ENCODE measurements at places on chromosomes 6 and 20. TPM values are rescaled to one million over a fixed set of nuclear protein-coding genes. Genes with fewer than 3 reads are reported as not detected.

LYRM4 gene
- total RNA-seq = 16.0 TPM

- no peak for DNase-seq
- no peak overlapping the region for H3K4me3 ChIP-seq
- H3K4me1 ChIP-seq = no peaks in the 10 kb centered on the region
- H3K27me3 ChIP-seq = no peaks in the 10 kb centered on the region
- H3K36me3 ChIP-seq = no peaks in the 10 kb centered on the region
Observed at GRCh38 chr20:23889775-23890187, 10.2 kb upstream of the CST5 start.

- no peak overlapping the region for H3K27ac ChIP-seq
- H3K4me3 ChIP-seq = no peak overlapping the region
- DNase-seq = no peak
- H3K27me3 ChIP-seq = no peaks in the 10 kb centered on the region
Observed at GRCh38 chr6:84514089-84514971, 250.1 kb downstream of the TBX18 start.

- peaks cover under 1% of the 10 kb centered on the region for H3K4me1 ChIP-seq
- no peaks in the 10 kb centered on the region for H3K27me3 ChIP-seq
- no peak for DNase-seq
- no peak overlapping the region for H3K27ac ChIP-seq
- no peaks in the 10 kb centered on the region for H3K36me3 ChIP-seq
Observed at GRCh38 chr20:47789764-47790579, 4.7 kb upstream of the SULF2 start.

- H3K27ac ChIP-seq = no peak overlapping the region
- DNase-seq = no peak
- H3K4me3 ChIP-seq = no peak overlapping the region
- no peaks in the 10 kb centered on the region for H3K4me1 ChIP-seq
Observed at GRCh38 chr20:53493311-53493857, 100.3 kb downstream of the ZNF217 start.

GRCh38 chr6:28683945-28684538, 158.4 kb downstream of the GPX5 start:
- H3K4me1 ChIP-seq = no peaks in the 10 kb centered on the region
- no peak overlapping the region for H3K4me3 ChIP-seq
- DNase-seq = no peak
- no peaks in the 10 kb centered on the region for H3K27me3 ChIP-seq
- no peaks in the 10 kb centered on the region for H3K36me3 ChIP-seq
- no peak overlapping the region for H3K27ac ChIP-seq

DNA sequence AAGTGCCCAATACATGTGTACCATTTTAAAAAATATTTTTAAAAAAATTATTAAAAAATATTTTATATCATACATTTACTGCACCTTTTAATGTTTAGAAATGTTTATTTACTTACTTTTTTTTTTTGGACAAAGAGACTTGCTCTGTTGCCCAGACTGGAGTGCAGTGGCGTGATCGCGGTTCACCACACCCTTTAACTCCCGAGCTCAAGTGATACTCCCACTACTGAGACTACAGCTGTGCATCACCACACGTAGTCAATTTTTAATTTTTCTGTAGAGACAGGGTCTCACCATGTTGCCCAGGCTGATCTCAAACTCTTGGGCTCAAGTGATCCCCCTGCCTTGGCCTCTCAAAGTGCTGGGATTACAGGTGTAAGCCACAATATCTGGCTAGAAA, 9.2 kb upstream of the SIRPG start:
- H3K4me1 ChIP-seq = peaks cover 2% of the 10 kb centered on the region
- H3K36me3 ChIP-seq = no peaks in the 10 kb centered on the region
- no peak overlapping the region for H3K4me3 ChIP-seq
- H3K27me3 ChIP-seq = no peaks in the 10 kb centered on the region
- H3K27ac ChIP-seq = no peak overlapping the region

DNA sequence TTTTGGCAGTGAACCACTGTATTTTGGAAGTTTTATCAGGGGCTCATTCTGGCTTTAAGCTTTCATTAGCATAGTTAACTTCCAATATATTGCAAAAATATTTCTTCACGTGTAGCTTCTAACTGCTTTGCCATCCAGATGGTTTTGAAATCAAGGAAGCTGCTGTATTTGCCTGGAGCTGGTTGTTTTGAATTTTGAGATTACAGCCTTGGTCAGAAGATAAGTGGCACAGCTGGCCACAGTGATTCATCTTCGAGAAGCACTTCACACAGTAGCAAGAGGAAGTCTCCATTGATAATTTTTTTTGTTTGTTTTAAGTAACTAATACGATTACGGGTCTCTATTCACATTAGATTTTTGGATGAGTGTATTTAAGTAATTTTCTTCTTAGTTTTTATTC, 3.8 kb downstream of the APCDD1L start:
- H3K4me3 ChIP-seq = no peak overlapping the region
- no peaks in the 10 kb centered on the region for H3K36me3 ChIP-seq
- no peak overlapping the region for H3K27ac ChIP-seq
- H3K4me1 ChIP-seq = peaks cover 3% of the 10 kb centered on the region
- peaks cover 20% of the 10 kb centered on the region for H3K27me3 ChIP-seq

SLC22A3 gene
- 37.7 TPM for total RNA-seq

- H3K4me1 ChIP-seq = no peaks in the 10 kb centered on the region
- H3K4me3 ChIP-seq = no peak overlapping the region
Observed at GRCh38 chr6:78829407-78829806, 37.9 kb upstream of the IRAK1BP1 start.

DNA sequence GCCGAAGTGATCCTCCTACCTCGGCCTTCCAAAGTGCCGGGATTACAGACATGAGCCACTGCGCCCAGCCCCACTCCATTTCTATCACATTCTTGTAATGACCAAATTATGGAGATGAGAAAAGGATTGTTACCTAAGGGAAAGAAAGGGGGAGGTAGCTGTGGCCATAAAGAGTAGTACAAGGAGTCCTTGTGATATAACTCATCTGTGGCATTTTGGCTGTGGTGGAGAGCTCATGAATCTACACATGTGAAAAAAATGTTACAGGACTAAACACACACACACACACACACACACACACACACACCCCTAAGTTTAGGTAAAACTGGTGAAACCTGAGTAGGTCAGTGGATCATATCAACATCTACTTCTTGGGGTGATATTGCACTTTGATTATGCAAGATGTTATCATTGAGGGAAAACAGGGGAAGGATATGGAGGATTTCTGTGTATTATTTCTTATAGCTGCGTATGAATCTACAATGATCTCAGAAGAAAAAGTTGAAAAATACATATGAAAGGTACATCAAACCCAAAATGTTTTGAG, 251.5 kb downstream of the TSHZ2 start:
- DNase-seq = no peak
- no peaks in the 10 kb centered on the region for H3K27me3 ChIP-seq
- no peaks in the 10 kb centered on the region for H3K4me1 ChIP-seq
- no peak overlapping the region for H3K27ac ChIP-seq
- H3K4me3 ChIP-seq = no peak overlapping the region
- no peaks in the 10 kb centered on the region for H3K36me3 ChIP-seq

DNA sequence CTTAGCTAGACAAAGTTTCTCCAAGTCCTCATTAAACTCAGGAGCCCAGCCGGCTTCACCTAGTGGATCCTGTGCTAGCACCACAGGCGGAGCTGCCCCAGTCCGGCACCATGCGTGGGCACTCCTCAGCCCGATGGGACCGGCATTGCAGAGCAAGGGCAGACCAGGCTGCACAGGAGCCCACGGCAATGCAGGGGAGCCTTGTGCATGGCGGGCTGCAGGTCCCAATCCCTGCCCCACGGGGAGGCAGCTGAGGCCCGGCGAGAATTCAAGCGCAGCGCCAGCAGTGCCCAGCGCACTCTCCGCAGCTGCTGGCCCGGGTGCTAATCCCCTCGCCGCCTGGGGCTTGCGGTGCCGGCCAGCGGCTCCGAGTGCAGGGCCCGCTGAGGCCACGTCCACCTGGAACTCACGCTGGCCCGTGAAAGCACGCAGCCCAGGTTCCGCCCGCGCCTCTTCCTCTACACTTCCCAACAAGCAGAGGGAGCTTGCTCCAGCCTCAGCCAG, 292.3 kb upstream of the EYS start:
- no peaks in the 10 kb centered on the region for H3K4me1 ChIP-seq
- no peaks in the 10 kb centered on the region for H3K27me3 ChIP-seq

DNA sequence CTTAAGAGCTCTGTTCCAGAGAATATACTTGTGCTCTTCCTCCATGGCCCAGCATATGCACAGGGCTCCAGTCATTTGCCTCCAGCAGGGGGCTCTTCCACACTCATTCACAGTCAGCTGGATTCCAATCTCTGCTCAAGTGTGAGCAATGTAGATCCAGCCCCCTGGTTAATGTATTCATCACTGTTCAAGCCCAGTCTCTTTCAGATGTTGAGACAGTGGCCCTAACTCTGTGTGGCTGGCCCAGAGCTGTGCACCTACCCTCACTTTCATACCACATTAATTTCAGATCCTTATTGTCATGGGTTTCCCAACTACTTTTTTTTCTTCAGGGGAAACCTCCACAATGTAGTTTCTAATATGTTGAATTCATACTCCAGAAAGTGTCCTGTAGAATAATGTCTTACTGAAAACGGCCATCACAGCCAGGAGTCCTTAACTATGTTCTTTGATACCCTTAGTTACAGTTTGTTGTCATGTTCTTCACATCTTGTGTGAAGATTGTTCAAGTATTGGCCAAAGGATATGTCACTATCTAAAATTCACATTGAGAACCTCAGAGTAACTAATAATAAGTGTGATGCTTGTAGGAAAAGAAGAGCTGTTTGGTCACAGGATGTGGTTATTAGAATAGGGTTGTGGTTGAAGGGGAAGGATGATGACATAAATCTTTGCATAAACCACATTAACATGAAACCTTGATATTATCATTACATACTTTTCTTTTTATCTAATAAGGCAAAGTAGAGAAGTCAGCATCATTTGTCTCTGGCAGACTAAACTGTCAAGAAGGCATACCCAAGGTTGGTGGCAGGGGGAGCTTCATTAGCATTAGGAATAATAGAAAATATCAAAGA, 14.4 kb upstream of the HLA-DQA1 start:
- H3K27ac ChIP-seq = peak overlapping the region; percentile 58
- no peaks in the 10 kb centered on the region for H3K4me1 ChIP-seq
- no peaks in the 10 kb centered on the region for H3K27me3 ChIP-seq
- H3K36me3 ChIP-seq = no peaks in the 10 kb centered on the region
- DNase-seq = peak; percentile 49

DNA sequence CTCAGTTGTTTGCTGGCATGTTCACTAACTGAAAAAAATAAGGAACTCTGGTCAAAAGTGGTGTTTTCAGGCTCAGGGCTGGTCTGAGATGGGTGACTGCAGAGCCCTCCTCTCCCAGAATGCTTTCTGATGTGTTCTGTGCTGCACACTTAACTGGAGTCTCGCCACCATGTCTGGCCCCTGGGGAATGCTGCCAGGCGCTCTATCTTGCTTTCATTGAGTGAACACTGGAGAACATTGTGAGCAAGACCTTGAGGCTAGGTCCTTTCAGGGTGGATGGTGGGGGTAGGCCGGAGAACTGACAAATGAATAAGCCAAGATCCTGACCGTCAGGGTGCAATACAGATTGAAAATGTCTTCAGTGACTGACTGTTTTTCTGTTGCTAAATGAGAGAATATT, 19.5 kb downstream of the PANK2 start:
- H3K36me3 ChIP-seq = peaks cover 60% of the 10 kb centered on the region
- H3K27me3 ChIP-seq = no peaks in the 10 kb centered on the region
- H3K27ac ChIP-seq = no peak overlapping the region
- no peak for DNase-seq
- H3K4me1 ChIP-seq = peaks cover 18% of the 10 kb centered on the region

- no peak overlapping the region for H3K27ac ChIP-seq
- H3K4me3 ChIP-seq = no peak overlapping the region
- DNase-seq = no peak
Observed at GRCh38 chr6:65746302-65746701, 39.3 kb upstream of the EYS start.

DNA sequence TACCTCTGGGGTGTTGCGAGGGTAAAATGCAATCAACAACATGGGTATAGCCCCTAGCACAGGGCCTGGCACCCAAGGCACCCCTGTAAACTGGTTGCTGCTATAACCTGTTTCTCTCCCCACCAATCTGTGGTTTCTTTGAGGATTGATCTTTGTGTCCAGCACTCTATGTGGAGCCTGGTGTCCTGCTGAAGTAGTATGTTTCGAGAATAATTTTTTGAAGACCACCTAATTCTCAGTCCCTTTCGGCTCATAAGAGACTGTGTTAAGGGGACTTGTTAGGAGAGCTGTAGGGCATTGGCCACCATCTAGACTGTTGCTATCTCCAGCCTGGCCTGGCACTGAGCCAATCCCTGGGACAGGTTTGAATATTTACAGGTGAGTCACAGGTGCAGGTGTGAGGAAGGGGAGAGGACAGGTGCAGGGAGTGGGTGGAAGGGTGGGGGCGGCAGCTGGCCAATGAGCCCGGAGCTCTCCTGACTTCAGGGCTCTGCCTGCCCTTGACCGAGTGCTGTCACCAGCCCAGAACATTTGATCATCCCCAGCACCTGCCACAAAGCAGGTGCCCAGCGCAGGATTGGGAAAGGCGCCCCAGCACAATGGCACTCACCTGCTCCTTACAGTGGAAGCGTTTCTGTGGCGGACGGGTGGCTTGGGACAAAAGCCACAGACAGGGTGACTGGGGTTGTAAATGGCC, 8.1 kb upstream of the C20orf144 start:
- no peak for DNase-seq
- no peak overlapping the region for H3K27ac ChIP-seq
- H3K4me1 ChIP-seq = peaks cover 27% of the 10 kb centered on the region
- no peak overlapping the region for H3K4me3 ChIP-seq
- H3K27me3 ChIP-seq = no peaks in the 10 kb centered on the region
- H3K36me3 ChIP-seq = peaks cover 21% of the 10 kb centered on the region

- no peaks in the 10 kb centered on the region for H3K36me3 ChIP-seq
- H3K27ac ChIP-seq = no peak overlapping the region
- no peak for DNase-seq
- H3K27me3 ChIP-seq = no peaks in the 10 kb centered on the region
- peaks cover 15% of the 10 kb centered on the region for H3K4me1 ChIP-seq
Observed at GRCh38 chr20:358891-359555, 12.1 kb downstream of the NRSN2 start.

XKR7 gene
- total RNA-seq = under 0.01 TPM

GRCh38 chr20:25858495-25859425, 162.1 kb upstream of the ZNF337 start:
- no peaks in the 10 kb centered on the region for H3K36me3 ChIP-seq
- no peaks in the 10 kb centered on the region for H3K27me3 ChIP-seq
- H3K4me3 ChIP-seq = peak overlapping the region; percentile 28
